Stimulated activated CD4-positive, alpha-beta T cell treated with anti-CD3 and anti-CD28 coated beads, Interleukin-15, amount 100 ng/mL, for 1 hour (primary cell): ENCODE measurements at places on chromosomes 3 and 15.
A peak's percentile ranks its signal among the peaks of the same experiment; 100 is the strongest.

GRCh38 chr15:26295336-26296085, 432.4 kb upstream of the ATP10A start:
- no peak for DNase-seq

- no peak for DNase-seq
Measured at GRCh38 chr15:47541562-47541961, 175.7 kb upstream of the SEMA6D start.

- DNase-seq, result peak; percentile 3
Measured at GRCh38 chr15:19973718-19974117, 567.9 kb downstream of the GOLGA6L6 start.

GRCh38 chr3:50600141-50600753, 11.3 kb downstream of the CISH start:
- no peak for DNase-seq

DNA sequence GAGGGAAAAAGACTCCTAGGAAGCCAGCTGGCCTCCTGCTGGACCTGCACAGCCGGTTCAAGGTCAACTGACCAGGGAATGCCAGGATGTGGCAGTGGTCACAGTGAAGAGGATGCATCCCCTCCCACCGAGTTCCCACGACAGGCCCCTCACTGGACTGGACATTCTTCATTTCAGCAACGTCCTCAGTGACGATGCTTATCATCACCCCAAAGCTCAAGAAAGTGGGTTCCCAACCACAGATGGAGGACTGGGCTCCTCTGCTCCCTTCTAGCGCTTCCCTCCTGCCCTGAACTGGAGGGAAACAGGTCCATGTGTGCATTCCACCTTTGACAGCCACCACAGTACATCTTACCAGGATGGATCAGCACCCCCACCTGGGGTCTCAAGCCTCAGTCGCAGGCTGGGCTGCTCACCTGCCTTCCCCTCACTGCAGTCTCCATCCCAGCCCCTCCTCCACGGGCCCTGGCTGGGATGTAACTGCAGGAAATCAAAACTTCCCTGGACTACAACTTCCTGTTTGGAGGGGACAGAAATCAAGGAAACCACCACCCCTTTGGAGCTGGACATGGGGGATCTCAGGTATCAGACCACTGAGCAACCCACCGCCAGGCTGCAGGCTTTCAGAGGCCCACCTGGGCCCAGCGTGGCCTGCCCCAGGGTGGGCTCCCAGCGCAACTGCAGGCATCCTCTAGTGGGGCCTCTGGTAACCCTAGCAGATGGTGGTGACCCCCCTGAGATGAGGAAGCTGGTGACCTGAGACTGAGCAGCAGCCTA, 7.3 kb downstream of the CALML4 start:
- DNase-seq, result no peak

GRCh38 chr15:101135532-101136166, 116.2 kb downstream of the CHSY1 start:
- no peak for DNase-seq

DNA sequence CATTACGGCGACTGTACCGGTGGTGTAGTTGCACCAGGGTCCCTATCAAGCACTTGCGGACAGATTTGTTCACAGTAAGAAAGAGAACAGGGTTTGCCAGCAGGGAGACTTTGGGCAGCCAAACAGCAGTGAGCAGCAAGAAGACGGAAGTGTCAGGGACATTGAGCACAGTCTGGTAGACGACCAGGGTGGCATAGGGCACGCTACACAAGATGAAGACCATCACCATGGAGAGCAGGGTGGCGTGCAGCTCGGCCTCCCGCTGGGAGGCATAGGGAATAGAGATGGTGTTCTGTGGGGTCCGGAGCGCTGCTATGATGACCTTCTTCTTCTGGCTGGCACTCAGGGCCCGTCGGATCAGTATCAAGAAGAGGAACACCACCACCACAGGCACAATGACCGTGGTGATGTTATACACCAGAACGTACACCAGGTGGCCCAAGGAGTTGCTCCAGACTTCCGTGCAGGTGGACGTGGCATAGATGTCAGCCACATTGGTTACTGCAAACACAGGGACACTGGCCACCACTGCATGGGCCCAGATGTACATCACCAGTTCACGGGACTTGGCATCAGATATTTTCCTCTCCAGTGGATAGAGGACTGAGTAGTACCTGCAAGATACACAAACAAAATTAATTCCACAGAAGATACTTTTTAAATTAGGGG, 19.1 kb upstream of the FSIP1 start:
- no peak for DNase-seq

DNA sequence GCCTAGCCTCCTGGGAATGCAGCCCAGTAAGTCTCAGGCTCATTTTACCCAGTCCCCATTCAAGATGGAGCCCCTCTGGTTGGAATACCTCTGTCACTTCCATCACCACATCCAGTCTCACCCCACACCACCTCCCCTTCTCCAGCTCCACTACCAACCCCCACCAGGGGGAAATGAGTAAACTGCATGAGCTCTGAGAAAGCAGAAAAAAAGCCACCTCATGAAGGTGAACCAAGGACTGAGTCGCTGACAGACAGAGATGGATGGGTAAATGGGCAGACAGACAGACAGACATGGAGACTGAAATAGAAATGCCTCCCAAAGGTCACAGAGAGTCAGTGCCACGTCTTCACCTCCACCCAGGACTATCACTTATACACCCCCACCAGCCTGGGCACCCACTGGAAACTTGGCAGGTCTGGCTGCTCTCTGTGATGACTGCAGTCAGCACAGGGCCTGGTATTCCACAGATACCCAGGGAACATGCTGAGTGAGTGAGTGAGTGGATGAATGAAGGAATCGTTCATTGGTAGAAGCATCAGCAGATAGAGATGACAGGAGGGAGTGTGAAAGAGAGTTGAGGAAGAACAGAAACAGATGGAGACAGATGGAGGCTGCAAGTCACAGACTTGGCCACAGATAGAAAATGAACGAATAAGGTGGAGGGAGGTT, 4.9 kb upstream of the LOXL1 start:
- no peak for DNase-seq

DNA sequence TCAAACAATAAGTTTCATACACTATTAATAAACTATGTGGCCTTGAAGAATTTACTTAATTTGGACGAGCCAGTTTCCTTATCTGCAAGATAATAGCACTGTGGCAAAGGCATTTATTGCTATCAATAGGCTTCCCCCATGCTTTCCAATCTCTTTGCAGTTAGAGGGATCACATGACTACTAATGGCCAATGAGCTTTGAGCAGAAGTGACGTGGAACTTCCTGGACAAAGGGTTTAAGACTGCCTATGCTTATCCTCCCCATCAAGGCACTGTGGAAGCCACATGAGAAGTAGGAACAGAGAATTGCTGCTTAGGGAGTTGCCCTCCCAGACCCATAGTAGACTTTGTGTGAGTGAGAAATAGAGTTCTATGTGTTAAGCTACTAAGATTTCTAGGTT, 16.7 kb upstream of the ZMAT3 start:
- no peak for DNase-seq

DNA sequence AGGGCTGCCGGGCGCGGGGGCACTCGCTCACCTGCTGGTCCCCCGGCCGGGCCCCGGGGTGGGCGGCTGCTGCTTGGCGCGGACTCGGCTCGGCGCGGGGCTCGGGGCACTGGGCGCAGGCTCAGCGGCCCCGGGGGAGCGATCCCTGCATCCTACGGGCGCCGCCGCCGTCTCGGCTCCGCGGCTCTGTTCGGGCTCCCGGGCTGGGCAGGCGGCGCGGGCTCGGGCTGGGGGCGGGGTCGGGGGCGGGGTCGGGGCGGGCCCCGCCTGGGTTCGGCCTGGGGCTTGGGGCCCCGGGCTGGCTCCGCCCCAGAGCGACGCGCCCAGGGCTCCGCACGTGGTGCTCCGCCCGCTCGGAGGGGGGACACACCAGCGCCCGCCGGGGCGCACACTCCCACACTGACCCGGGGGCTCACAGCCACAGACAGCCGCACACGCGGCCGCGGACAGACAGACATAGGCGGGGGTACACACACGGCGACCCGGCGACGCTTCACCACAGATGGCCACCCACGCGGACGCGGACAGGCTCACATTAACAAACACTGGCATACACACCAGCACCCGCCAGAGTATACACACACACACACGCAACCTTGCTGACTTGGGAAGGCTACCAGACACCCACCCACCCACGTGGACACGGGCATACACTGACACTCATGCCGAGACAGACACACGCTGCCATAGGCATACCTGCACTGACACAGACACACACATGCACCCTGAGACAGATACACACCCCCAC, at the start of gene SCN5A:
Gene SCN5A, minus strand, starts transcription at position 188 of the 748 bp plus-strand sequence. CDS start 16,380 bp downstream, outside the sequence.
- peak; percentile 30 for DNase-seq

- no peak for DNase-seq
Measured at GRCh38 chr3:185066251-185066650, 86.6 kb downstream of the C3orf70 start.

DNA sequence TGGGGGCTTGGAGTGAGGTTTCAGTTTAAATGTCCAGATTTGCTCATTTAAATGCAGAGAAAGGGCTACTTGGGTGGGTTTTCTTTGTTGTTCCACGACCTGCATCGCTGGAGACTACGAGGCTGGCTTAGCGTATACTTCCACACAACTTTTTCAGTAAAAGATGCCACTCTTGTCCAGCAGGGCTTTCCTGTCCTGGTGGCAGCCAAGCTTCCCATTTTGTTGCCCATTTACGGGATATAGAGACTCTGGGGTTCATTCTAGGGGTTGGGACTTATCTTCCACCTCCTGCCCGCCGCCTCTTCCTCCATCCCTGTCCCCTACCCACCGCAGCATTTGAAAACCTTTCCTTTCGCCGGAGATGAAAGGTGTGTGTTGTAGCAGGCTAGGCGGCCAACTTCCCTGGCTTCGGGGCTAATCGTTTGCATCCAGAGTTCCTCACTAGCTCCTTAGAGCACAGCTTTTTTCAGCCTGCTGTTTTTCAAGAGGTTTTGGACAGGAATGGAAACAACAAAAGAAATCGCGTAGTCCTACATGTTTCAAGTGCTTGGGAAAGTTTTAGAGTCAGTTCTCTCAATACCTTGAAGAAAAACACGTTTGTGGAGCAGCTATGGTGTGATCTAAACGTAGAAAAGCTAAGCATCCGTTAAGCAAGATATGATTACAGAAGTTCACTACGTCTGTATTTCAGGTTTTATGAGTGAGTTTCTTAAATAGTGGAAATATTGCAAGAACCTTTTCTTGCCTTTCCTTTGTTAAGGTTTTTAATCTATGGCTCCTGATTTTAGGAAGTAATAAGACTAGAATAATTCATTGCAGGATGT, 843 bp downstream of the CHRNA5 start:
- DNase-seq, result no peak

GRCh38 chr15:68365140-68365745, 66.7 kb downstream of the ITGA11 start:
- DNase-seq, result no peak

GRCh38 chr15:33068007-33068481, 126.5 kb downstream of the FMN1 start:
- DNase-seq, result no peak

- DNase-seq, result no peak
Measured at GRCh38 chr15:98277602-98278001, 317.1 kb downstream of the ARRDC4 start.

DNA sequence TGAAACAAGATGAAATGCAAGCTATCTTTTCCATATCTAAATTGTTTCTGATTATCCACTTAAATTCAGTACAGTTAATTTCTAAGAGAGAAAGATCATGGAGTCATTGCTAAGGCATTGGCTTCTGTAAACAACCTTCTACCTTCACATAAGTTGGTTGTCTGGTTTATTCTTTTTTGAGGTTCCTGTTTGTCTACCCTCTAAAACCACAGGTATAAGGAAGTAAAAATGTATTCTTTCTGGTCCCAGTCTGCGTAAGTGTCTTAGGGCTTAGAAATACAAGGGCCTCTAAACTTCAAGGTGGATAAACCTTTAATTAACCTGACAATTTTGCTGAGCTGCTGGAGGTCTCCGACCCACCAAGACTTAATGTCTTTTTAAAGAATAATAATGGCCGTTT, 3.6 kb upstream of the ATOSA start:
- no peak for DNase-seq

DNA sequence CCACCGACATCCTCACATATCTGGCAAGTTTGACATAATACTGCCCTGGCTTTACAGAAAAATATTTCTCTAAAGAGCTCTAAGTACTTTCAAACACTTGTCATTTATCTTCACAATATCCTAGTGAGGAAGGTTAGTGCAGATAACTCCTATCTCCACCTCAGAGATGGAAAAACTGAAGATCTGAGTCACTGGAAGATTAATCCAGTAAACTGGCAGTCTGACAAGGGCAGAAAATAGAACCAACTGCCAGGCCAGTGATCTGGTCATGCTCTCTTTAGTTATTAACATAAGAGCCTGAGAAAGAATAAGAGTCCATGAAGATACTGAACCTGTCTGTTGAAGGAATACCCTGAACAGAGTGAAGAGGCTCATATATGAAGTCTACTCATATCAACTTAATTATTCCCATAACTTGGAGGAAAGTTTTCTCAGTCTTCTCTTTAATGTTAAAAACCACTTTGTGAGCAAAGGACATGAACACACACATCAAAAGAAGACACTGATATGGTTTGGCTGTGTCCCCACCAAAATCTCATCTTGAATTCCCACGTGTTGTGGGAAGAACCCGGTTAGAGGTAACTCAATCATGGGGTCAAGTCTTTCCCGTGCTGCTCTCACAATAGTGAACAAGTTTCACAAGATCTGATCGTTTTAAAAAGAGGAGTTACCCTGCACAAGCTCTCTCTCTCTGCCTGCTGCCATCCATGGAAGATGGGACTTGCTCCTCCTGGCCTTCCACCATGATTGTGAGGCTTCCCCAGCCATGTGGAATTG, 61.4 kb downstream of the GOLIM4 start:
- DNase-seq, result no peak

- DNase-seq, result no peak
Measured at GRCh38 chr3:8183627-8184026, 318.0 kb upstream of the LMCD1 start.

DNA sequence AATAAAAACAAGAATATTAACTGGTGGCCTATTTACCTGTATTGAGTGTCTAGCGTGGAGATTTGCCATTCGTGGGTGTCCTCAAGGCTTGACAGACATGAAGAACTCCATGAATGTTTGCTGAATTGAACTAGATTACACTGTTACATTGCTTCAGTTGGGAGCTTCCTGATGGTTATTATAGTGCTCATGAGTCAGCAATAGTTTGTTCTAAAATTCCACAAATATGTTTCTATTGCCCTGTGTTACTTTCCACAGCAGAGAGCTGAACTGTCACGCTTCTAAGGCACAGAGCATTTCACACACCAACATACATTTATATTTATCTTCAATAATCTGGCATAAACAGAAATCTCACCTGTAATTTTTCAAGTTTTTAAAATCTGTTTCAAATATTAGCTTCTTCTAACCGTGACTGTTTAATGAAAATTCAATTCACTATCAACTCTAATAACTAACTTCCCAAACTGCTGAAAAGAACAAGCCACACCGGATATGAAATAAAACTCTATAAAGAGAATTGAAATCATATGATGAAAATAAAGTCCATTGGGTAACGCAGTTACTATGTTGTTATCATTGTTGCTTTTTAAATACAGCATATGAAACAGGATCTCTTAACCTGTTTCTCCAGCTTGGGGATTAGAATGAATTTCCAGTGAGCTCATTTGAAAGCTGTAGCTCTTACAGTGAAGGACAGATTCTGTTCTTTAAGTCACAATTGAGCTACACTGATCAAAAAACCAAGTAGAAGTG, 61.2 kb upstream of the MCF2L2 start:
- no peak for DNase-seq

GRCh38 chr15:58682234-58682633, 67.3 kb downstream of the ADAM10 start:
- DNase-seq, result no peak

- DNase-seq, result no peak
Measured at GRCh38 chr3:53883008-53883407, 1.1 kb upstream of the ACTR8 start.
